ENCODE measurements at places on chromosomes 6 and 20.

- no peak for DNase-seq
Measured at GRCh38 chr6:102820098-102820497, 1426.6 kb downstream of the GRIK2 start.

DNA sequence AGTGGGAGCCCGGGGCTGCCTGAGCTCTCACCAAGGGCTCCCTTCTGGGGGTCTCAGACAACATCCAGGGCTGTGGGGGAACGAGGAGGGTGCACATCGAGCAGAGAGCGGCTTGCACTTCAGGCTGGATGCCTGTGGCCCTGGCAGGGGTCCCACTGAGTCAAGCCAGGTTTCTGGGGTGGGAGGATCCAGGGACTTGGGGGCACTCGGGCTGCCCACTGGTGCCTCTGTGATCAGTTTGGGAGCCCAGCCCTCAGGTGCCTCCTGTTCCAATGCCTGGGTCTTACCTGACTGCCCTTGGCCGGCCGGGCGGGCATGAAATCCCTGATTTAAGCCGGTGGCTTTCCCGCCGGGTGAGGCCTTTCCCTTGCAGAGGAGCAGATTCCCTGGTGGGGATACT, 470 bp downstream of the COL20A1 start:
- DNase-seq = no peak

GRCh38 chr6:35178932-35179832, 34.6 kb upstream of the SCUBE3 start:
- no peak for DNase-seq

DNA sequence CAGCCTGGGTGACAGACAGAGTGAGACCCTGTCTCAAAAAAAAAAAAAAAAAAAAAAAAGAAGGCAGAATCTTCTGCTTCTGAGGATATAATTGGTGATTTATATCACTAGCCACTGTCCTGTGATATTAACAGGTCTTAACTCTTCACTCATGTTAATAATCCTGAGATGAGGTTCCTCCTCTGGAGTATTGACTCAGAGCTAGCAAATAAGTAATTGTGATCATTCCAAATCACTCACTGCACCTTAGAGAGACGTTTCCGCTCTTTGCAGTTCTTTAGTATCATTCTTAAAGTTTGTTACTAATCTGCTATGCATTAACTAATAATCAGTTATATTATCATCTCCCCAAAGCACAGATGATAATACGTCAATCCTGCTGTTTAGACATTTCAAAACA, 41.6 kb upstream of the NOX3 start:
- DNase-seq = no peak

DNA sequence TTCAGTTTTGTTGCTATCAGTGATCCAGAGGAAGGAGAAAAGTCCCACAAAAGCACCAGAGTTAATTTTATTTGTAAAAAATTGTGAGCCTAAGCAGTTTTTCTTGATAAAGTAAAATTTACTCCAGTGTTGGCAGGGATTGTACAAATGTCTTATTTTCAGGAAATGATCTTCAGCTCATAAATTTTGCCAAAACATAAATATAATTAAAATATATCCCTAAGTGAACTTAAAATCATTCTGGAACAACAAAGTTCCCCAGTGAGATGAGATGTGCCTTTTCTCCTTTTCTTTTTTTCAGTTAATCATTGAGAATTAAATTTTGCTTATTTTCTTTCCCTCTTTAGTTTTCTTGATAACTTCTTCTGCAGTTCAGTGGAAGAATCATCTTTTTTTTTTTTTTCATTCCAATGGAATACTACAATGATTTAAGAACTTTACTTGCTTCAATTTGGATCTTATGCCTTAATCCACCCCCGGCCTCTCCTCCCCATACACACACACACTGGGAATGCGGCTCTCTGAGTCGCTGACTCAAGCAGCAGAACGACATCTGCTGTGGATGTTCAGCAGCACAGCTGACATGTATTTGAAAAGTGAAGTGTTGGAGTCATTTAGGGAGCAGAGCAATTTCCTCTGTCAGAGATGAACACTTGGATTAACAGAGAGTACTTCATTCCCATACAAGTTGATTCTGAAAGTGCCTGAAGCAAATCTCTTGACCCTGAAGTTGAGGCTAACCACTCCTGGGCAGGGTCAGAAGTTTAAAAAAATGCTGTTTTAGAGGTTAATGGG, 27.7 kb upstream of the LAMA4 start:
- DNase-seq = no peak

DNA sequence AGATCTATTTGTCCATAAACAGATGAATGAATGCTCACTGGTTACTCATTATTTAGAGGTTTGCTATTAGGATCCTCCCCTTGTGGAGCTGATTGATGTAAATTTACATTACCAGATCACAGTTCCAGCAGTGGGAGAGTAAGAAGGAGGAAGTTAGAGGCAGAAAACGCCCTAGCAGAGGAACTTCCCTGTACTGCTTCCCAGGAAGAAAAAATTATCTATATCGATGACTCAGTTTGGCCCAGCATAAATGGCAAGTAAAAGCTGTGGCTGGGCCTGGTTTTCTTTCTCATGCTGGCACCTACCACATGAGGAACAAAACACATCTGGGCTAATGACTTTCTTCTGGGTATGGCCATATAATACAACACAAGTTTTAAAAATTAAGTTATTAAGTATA, 35.7 kb downstream of the DNAAF9 start:
- no peak for DNase-seq

DNA sequence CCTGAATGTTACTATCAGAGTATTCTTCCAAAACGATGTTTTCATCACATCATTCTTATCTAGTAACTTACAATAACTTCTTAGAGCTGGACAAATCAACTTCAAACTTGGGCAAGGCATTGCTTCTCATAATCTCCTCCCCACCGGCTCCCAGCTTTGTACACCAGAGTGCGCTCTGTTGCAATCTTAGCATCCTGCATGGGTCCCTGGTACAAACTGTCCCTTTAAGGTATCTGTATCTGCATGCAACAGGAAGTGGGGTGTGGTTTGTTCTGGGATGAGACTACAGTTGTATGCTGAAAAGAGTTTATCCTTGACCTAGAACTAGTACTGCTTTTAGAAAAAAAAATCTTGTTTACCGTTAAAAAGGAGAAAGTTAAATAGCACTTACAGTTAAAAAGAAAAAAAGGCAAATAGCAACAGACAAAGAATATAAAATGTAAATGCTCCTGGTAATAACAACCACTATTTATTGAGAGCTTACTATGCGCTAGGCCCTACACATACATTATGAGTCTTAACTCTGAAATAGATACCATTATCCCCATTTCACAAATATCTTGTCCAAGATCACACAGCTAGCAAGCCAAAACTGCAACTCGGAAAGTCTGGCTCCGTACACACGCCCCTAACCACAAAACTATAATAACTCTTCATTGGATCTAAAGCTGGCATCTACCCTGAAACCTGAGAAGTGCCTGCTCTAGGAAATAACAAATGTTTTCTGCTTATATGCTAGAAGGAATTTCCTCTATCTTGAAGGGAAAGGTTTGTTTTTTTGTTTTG, 9.8 kb upstream of the HECA start:
- peak; percentile 93 for DNase-seq

- peak; percentile 87 for DNase-seq
Measured at GRCh38 chr6:155418017-155418761, 37.5 kb downstream of the NOX3 start.

DNA sequence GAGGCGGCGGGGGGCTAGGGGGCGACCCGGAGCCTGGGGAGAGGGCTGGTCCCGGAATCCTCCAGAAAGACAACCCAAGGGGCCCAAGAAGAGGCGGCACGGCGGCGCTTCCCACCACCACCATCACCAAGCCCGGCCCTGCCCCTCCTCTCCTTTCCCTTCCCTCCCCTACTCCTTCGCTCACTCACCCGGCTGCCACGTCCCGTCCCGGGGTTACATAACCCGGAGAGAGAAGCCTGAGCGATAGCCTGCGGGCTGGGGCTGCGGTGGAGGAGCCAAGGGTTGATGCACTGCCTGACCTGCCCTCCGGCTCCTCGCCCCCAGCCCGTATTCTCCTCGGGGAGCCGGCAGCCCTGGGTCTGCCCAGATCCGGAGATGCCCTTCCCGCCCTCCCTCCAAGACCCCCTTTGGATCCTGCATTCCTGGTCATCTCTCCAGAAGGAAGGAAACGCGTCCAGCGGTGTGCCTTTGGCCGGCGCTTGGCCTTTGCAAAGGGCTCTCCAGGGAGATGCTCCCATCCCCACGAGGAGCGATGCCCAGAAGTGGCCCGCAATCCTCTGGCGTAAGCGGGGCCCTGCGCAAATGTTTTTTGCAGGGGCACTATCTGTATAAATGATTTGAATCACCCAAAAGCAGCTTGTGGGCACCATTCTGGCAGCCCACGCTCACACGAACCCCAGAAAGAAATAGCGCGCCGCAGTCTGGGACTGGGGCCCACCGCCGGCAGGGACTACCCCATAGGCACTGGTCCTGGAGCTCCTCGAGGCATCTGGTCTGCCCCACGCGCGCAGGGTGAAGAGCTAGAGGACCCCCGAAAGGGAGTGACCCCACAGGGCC, 4.6 kb upstream of the CPXM1 start:
- no peak for DNase-seq

- DNase-seq = no peak
Measured at GRCh38 chr20:7585126-7585679, 355.1 kb downstream of the HAO1 start.

GRCh38 chr6:18334251-18334650, 52.9 kb upstream of the RNF144B start:
- DNase-seq = no peak

DNA sequence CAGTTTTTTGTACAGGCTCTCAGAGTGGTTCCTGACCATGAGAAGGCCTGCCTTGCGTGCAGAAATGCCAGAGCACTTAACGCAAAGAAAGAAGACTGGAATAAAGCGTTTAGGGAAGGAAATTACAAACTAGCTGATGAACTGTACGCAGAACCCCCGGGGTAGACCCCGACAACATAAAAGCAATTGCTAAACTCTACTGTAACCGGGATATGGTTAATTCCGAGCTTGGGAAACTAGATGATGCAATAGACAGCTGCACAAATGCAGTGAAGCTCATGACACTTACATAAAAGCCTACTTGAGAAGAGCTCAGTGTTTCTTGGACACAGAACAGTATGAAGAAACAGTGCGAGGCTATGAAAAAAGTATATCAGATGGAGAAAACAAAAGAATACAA, 35.7 kb downstream of the CITED2 start:
- DNase-seq = no peak

DNA sequence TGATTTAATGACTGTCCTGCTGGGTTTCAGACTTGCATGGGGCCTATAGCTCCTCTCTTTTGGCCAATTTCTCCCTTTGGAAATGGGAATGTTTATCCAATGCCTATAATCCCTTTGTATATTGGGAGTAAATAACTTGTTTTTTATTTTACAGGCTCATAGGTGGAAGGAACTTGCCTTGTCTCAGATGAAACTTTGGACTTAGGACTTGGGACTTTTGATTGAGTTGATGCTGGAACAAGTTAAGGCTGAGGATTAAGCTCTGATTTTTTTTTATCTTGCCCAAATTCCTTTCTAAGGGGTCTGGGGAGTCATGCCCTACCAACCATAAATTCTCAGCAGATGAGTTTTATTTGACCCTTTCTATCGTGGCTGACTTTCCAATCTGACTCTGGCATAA, 23.5 kb downstream of the WDR27 start:
- DNase-seq = no peak

- DNase-seq = no peak
Measured at GRCh38 chr20:50306478-50307423, 116.1 kb downstream of the CEBPB start.

- DNase-seq = no peak
Measured at GRCh38 chr6:43683708-43684455, 3.7 kb downstream of the MRPS18A start.

GRCh38 chr20:59809630-59810448, 123.6 kb downstream of the SYCP2 start:
- DNase-seq = no peak

- no peak for DNase-seq
Measured at GRCh38 chr6:39754514-39755115, 29.4 kb upstream of the KIF6 start.

DNA sequence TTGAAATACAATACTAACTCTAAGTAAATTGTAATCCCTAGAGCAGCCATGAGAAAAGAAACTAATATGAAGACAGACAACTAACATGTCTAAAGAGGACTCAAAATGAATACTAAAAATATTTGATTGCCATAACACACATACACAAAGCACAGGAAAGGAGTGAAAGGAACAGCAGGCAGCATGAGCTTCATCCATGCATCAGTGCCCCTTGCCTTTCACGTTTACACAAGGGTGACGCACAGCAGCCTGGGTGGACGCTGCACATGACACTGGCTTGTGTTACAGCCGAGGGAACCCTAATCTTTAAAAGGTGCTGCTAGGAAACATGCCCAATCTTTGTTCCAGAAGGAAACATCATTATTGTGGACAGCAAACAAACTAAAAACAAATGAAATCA, 123.5 kb downstream of the MAN1A1 start:
- DNase-seq = no peak

DNA sequence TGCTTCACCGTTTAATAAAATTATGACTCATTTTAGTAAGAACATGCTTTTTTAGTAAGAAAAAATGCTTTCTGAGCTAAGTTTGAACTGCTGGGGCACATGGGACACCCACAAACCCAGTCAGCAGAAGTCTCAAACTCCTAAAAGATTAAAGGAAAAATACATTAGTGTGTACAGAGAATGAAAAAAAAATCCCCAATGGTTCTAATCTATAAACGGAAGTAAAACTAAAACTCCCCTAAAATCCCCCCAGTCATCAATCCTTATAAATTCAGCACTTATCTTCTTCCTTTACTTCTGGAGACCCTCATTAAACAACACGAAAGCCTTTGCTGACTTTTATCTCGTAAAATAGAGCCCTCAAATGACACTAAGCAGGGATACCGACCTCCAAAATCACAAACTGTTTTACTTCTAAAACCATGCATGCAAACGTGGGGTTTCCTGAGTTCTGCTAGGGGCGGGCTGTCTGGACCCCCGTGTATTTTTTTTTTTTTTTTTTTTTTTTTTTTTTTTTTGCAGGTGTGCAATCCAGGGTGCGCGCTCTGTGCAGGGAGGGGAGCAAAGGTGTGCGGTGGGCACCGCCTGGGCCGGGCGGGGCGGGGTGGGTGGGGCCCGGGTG, 1.1 kb upstream of the MYB start:
- DNase-seq = peak; percentile 56

DNA sequence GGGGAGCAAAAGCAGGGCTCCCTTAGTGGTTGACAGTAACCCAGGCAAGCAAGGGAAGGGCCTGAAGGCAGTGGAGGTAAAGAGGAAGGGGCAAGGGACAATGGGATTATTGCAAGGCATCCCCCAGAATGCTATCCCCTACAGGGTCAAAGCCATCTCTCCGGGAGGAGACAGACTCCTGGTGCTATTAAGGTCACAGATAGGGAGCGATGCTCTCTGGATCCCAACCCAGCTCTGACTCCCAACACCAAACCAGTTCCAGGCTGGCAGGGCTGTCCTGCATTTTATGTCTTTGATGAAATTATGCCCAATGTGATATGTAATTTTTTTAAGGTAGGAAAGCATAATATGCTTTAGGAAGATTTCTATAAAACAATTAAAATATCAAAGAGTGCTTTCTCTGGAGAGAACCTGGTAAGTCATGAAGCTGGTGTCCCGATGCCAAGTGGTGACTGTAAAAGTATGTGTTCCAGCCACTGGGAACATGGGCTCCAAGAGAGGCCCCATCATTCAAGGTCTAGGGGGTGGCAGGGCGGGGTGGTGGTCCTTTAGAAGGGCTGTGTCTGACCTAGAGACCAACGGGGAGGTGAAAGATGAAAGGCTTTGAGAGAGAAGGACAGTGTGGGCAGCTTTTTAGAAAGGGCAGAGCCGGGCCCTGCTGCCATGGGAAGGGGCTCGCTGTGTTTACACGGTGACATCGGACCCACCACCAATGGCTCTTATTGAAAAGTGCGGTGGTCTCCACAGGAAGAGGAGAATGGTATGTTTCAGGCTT, 276.5 kb downstream of the CDC5L start:
- DNase-seq = no peak

All from activated naive CD4-positive, alpha-beta T cell treated with anti-CD3 and anti-CD28 coated beads for 36 hours (primary cell).